ENCODE measurements at places on chromosomes 11 and 22. TPM values are rescaled to one million over a fixed set of nuclear protein-coding genes. Genes with fewer than 3 reads are reported as not detected.

DNA sequence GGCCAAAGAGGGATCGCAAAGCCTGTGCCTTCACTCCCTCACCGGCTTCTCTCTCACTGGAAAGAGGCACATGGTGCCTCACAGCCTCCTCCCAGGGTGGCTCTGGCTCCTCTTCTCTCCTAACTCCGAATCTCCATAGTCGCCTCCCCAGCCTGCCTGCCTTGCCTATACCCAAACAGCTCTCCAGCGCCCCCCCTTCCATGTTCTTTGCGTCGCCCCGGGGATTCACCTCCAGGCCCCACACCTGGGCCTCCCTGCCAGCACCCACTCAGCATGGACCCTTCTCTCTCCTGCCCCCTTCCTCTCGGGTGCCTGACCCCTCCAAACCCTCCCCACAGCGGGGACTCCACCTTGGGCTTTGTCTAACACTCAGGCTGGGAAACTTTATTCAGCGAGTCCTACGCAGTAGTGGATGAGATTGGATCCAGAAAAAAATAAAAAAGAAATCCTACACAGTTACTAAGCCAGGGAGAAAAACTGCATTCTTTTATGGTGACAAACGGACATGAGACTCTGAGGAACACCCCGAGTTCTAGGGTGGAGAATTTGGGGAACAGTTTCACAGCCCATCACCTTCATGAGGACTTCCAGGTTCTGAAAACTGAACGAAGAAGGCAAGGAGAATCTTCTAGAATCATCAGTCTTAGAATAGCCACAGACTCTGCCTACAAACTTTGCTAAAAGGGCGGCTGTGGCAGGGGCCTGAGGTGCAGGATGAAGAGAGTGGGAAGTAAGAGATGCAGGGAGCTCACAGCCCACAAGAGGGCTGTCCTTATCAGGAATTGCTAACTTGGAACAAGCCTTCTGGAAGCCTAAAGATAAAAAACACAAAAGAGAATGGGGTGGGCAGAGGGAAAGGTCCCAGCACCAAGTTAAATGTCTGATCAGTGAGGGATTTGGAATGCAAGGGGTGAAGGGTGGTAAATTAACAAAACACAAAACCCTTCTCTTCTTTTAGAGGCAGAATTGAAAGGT is 5.3 kb downstream of the PPM1F start:
- DNase-seq, result peak; percentile 59

DNA sequence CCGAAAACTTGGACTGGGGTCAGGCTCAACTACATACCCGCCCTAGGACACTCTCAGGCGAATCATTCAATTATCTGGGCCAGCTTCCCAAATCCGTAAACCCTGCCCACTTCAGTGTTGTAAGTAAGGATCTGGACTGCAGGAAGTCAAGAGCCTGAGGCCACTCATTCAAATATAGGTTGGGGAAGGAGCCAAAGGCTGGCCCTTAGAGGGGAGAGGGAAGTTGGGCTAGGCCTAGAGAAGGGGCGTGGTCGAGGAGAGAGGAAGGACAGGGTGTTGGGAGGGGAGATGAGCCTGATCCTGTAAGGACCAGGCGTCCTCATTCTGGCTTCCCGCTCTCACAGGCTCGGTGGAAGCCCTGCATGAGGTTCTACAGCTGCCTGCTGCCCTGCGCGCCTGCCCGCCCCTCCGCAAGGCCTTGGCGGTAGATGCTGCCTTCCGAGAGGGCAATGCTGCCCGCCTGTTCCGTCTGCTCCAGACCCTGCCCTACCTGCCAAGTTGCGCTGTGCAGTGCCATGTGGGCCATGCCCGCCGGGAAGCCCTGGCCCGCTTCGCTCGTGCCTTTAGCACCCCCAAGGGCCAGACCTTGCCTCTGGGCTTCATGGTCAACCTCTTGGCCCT is 3.0 kb downstream of the SAC3D1 start:
- DNase-seq, result peak; percentile 8

TRIM3 gene
- total RNA-seq, result 25.4 TPM

CHRDL2 gene
- total RNA-seq, result not detected

C1QTNF4 gene
- 0.20 TPM for total RNA-seq

Data from astrocyte (in vitro differentiated cells and primary cell).